ENCODE measurements at places on chromosomes 5 and 9.

DNA sequence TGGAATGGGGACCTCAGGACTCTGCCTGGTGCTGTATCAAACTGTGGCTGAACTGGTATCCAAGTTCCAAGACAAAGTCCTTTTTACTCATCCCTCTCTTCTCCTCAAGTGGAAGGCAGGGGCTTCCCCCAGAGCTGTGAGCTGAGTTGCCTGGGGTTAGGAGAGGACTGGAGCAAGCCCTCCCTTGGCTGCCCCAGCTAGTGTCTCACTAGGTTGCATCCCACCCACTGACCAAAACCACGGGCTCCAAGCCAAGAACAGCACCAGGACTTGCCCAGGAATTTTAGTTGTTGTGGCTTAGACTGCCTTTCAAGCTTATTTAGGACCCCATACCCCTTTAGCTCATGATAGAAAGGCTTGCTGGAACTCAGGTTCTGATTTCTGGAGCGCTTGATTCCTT lies 158.7 kb upstream of the TNC start:
- DNase-seq, result no peak

DNA sequence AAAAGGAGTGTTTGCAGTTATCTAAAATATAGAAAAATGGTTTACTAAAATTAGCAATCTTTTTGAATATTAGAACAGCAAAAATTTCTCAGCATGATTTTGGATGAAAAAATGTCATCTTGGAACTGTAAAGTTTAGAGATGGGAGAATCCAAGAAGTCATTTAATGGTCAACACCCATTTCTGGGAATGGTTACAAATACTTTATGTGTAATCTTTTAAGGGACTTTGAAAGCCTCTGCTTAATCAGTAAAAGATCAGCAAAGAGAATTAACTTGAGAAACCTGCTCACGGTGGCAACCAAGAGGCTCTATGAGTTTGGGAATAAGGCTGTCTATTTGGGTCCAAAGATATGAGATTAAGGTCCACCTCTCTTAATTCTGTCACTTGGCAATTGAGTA lies 13.0 kb downstream of the C1QTNF3 start:
- DNase-seq, result no peak

- DNase-seq, result no peak
Measured at GRCh38 chr5:157944077-157944633, 85.2 kb upstream of the CLINT1 start.

GRCh38 chr5:25107853-25108252 lies 463.1 kb upstream of the CDH10 start:
- no peak for DNase-seq

- no peak for DNase-seq
Measured at GRCh38 chr9:32965566-32965965, 35.9 kb downstream of the APTX start.

- no peak for DNase-seq
Measured at GRCh38 chr9:87193925-87194868, 246.9 kb upstream of the GAS1 start.

DNA sequence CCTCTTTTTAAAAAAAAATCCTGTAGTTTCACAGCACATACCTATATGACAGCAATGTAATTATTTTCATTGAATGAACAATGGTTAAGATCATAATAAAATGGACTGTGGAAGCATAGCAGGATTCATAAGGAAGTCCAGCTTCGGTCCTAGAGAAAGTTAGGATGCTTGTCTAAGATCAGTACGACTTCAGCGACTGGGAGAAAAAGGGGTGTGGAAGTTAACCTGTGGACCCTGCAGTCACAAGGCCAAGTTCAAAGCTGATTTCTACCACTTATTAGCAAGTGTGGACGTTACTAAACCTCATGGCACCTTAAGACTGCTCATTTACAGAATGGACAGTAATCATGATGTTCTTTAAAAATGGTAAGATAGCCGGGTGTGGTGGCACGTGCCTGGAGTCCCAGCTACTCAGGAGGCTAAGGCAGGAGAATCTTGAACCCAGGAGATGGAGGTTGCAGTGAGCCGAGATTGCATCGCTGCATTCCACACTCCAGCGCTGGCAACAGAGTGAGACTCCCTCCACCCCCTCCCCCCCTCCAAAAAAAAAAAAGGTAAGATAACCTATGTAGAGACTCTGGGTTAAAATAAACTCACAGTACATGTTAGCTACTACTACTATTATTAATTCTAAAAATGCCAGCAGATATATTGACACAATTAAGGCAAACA lies 71.6 kb upstream of the PCA3 start:
- DNase-seq, result no peak

All from effector CD4-positive, alpha-beta T cell (primary cell).